ENCODE measurements at places on chromosomes 11 and 22.

GRCh38 chr11:60905551-60906113 lies 753 bp downstream of the PRPF19 start:
- DNase-seq, result no peak

- no peak for DNase-seq
Observed at GRCh38 chr22:30424534-30425326, 838 bp upstream of the MTFP1 start.

- DNase-seq, result no peak
Observed at GRCh38 chr11:95506777-95507176, 275.8 kb upstream of the SESN3 start.

DNA sequence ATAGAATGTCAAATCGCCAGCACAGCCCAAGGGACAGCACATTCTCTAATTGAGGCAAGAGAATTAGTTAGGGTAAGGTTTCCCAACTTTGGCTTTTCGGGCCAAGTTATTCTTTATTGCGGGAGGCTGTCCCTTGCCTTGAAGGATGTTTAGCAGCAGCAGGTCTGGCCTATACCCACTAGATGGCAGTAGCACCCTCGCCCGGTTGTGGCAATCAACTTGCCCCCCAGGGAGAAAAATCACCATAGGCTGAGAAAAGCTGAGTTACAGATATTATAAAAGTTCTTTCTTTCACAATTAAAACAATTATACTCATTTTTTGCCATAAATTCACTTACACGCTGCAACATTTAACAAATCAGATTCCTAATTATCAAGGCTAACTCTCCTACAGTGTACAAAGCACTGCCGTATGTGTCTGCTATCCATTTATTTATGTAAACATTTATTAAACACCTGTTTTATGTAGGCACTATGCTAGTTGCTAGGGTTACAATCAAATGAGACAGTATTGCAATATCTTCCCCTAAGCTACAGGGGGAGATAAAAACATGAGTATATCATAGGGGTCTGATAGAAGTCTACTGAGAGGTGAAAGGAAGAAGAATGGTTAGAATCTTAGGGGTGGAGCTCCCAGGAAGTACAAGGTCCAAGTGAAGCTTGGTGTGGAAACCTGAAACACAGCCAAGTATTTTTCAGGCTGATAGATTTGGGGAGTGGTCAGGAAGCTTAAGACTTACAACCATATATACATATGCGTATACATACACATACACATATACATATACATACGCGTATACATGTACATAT lies 452.3 kb downstream of the RAB38 start:
- DNase-seq, result no peak

DNA sequence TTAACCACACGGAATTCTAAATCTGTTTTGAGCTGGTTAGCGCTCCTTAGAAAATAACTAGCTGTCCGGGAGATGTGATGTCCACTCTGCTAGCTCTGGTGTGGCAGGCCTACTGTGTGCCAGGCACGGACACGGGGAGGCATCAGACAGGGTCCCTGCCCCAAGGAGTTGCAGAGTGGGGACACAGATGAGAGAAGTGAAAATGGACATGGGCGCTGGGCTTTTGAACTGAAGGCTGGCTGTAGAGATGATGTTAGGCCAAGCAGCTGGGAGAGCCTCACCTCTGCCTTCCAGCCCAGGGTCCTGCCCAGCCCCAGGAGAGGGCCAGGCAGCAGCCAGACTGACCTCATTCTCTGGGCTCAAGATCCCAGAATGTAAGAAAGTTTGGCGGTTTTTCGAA lies 368.6 kb downstream of the CTTN start:
- no peak for DNase-seq

DNA sequence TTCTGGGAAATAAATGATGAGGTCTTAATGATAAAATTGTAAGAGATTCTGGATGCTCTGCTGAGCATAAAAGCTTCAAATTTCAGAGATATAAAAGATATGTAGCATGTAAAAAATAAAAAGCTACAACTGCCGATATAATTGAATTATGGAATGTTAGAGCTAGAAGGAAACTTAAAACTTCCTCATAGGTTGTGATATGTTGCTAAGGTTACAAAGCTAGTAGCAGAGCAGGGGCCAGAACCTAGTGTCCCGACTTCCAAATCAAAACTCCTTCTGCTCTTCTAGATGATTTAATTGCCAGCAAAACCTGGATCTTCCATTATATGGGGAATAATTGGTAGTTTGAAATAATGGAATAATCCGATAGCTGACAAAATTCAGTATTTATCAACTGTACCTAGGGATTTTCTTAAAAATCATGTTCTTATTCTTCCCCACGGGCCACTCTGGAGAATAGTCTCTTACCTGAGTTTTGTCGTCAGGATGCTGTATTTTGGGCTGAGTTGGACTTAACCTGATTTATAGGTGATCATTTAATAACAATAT lies at the start of gene ASCL3:
Gene ASCL3, minus strand, starts transcription at position 499 of the 549 bp plus-strand sequence. CDS start 4,855 bp downstream, outside the sequence.
- DNase-seq, result no peak

GRCh38 chr11:128772814-128773213 lies 78.9 kb downstream of the FLI1 start:
- peak; percentile 46 for DNase-seq

DNA sequence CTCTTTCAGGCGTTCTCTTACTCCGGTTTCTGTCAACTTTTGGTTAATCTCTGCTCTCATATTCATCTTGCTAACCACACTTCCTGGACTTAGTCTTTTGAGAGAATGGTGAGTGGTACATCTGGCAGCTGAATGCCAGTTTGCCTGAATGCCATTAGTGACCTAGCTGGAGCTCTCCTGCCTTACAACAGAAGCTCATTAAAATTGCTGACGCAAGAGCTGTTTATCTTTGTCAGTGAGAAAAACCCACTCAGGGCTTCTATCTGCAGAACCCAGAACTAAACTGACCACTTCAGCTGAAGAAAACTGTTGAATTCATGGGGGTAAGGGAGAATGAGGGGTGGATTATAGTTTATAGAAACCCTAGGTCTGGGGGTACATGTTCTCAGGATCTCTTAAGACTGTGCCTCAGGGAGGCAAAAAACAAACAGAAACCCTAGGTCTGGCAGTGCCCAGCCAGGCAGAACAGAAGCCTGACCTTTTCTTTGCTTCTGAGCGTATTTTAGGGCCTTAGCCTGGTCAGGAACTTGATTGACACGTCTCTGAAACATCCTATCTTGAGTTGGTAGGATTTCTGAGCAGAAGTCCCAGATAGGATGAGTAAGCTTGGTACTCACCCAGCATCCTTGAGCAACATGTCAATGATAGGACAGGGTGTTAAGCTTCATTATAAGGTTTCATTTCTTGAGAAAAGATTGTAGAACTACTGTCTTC lies 52.8 kb upstream of the YWHAH start:
- no peak for DNase-seq

DNA sequence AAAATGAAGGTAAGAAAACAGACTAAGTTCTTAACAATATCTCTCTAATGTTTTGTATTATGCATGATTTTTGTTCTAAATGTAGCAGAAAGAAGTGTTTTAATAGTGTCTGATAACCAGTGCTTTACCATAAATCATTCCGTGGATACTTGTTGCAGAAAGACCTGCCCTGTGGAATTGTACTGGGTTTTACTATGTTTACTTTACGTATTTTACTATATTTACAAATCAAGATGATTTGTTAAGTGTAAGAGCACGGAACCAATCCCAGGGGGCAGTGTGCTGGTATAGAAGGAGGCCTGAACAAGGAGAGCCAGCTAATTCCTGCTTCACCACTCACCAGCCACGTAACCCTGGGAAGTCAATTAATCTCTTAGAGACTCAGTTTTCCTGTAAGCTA lies 1.4 kb downstream of the HTR3B start:
- no peak for DNase-seq

- no peak for DNase-seq
Observed at GRCh38 chr22:47209547-47210023, 447.1 kb downstream of the TBC1D22A start.

GRCh38 chr11:128725630-128726319 lies 31.9 kb downstream of the FLI1 start:
- no peak for DNase-seq

GRCh38 chr22:43861529-43861928 lies 784 bp downstream of the SULT4A1 start:
- no peak for DNase-seq

- DNase-seq, result no peak
Observed at GRCh38 chr22:50162391-50162956, 8.1 kb upstream of the PANX2 start.

GRCh38 chr11:35183326-35183925 lies 44.5 kb downstream of the CD44 start:
- DNase-seq, result no peak

DNA sequence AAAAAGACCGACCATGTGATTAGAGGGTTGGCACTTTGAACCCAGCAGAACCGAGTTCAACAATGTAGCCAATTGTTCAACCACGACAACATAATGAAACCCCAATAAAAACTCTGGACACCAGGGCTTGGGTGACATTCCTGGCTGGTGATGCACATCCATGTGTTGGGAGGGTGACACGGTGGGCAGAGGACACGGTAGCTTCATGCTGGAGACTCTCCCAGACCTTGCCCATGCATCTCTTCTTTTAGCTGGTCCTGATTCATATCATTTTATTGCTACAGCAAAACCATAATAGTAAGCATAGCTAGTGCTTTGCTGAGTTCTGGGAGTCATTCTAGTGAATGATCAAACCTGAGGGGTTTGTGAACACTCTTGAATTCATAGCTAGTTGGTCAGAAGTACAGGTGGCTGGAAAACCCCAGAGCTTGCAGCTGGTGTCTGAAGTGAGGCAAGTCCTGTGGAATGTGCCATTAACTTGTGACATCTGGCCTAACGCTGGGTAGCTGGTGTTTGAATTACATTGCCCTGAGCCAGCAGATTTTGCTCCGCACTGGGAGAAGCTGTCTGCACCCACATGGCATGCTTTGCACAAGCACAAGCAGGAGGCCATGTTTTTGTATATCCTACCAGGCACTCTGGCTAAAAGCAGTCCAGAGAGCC lies 14.0 kb downstream of the RPUSD4 start:
- DNase-seq, result no peak

DNA sequence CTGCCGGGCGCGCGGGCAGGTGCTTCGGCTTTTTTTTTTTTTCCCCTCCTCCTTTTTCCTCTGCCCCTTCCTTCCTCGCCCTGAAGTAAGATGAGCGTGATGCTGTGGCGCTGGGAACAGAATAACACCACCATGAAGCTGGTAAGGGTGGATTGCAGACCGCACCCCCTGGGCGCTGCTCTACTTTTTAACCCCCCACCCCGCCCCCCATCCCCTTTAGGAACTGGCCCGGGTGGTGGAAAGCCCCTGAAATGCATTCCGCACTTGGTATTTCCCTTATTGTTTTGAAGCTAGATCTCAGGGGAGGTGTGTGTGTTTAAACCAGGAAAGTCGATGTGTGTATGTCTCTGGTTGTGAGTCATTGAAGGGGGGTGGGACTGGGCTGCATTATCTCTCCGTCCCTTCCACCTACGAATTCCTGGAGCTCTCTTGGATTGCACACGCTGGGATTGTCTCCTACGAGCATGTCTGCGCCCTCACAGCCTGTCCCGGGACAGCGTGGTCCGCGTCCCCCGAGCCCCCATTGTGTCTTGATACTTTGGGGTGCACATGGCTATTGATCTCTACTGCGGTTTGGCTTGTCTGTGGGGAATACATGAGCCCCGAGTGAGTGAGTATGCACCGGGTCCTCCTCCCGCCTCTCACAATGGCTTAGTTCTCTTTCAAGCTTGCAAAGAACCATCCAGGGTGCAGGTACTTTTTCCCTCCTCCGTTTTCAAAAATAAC lies 64.9 kb downstream of the NAV2 start:
- DNase-seq, result no peak

DNA sequence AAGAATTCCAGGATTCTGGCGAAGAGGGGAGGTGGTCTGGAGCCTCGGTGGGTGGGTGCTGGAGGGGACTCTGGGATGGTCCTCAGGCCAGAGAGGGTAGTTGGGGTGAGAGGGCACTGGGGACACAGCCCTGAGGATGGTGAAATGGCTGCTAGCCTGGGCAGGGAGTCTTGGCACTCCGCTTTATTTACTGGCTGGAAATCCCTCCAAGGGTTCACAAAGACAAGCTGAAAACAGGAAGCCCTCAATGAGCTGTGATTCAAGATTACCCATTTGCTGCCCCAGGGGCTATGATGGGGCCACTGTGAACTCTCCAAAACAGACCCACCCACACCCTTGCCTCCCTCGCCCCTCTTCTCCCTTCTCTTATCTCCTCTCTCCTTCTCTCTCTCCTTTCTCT lies 71.9 kb downstream of the FBXO7 start:
- DNase-seq, result no peak

DNA sequence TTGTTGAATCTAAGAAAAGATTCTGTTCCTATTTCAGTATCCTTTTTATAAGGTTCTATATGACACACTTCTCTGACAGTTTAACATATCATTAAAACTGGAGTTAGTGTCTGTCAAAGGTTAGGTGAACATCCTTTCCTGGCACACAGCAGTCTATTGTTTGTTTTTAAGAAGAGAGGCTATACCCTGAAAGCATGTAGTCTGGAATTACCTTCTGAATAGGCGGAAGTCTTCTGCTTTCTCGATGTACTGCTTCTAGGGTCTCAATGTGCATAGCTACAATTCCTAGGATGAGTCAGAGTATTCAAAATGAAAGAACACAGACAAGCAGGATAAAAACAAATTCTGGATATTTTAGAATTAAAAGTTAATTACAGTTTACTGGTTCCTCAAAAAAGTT lies 188.6 kb downstream of the SWAP70 start:
- no peak for DNase-seq

DNA sequence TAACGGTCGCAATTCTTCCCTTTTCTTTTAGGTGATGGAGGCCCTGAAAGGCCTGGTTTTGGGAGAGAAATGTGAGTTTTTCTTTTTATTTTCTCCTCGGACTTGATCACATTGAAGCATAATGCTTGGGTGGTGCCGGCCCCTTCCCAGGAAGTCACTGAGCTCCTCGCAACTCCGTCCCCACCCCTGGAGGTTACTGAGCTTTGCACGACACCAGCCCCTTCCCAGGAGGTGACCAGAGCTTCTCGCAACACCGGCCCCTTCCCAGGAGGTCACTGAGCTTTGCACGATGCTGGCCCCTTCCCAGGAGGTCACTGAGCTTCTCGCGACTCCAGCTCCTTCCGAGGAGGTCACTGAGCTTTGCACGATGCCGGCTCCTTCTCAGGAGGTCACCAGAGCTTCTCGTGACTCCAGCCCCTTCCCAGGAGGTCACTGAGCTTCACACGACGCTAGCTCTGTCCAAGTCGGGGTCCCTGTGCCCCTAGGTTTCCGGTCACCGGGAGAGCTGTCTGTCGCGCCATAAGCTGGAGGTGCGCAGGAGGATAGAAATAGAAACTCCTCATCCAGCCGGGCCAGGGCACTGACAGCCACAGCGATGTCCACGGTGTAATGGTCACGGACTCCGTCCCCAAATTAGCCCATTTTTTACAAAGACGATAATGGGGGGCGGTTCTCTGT lies 586.4 kb downstream of the BRD1 start:
- DNase-seq, result no peak
